ENCODE measurements at places on chromosomes 3 and 15.

GRCh38 chr15:80597076-80597475 is 98.0 kb upstream of the ABHD17C start:
- DNase-seq = no peak

- no peak for DNase-seq
Observed at GRCh38 chr15:31871166-31871886, 159.0 kb upstream of the CHRNA7 start.

DNA sequence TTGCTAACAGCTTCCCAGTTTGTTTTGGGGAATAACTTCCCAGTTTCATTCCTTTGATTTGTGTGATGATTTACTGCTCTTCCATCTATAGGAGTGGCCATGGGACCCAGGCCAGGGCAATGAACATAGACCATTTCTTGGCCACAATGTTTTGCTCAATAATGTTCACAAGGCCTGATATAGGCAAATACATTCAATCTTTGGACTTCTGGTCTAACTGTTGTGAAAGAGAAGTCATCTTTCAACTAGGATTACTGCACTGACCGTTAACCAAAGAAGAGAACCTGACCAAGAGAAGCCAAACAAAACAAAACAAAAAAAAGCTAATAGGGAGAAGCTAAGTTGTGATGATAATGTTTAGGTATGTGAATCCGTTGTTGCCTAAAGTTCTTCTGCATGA is 221.8 kb upstream of the SUCLG2 start:
- DNase-seq = no peak

GRCh38 chr15:38324939-38325647 is 72.5 kb downstream of the SPRED1 start:
- DNase-seq = no peak

DNA sequence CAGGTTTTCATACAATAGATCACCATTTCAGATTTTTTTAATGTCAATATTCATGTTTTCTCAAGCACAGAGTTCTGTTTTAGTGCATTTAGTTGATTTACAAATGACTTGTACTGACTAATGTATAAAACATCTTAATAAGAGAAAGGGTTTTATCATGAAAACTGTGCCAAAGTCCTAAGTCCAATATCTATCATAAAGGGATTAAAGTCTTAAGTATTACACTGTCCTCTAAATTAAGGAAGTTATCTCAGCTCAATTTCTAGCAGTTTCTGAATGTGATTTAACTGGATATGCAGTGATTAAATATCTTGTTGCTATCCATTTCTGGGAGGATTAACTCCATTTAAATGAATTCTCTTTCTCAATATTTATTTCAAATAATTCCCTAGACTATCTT is 381.1 kb upstream of the CNTN4 start:
- DNase-seq = no peak

DNA sequence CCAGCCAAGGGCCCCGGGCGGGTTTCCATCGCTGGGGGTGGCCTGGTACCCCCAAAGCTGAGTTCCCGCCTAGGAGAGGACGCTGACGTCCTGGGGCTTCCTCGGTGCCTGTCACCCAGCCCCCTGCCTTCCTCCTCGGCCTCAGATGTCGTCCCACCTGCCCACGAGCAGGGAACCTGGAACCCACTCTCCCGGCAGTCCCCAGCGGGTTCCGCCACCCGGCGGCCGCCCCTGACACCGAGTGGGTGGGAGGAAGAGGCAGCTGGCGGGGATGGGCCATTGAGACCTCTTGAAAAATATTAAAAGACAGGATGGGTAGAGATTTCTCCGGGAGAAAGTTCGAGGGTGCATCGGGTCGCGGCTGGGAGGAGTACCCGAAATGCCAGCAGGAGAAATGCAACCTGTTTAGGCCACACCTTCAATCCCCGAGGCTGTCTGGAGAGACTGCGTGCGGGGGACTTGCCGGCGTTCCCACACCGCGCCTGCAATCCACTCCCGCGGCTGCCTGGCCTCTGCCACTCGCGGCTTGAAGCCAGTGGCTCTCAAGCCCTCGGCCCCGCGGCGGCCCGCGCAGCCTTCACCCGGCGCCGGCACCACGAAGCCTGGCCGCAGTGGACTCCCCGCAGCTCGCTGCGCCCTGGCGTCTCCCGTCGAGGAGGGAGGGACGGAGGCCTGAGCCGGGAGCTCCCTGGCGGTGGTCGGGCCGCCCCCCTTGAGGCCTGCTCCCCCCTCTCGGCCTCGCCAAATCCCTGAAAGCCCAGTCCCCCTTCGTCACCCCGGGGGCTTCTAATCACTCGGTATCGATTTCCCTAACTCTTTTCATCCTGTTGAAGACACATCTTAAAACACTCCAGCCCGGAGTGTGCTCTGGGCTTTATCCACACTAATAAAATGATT is 8.6 kb upstream of the NR2F2 start:
- no peak for DNase-seq

- DNase-seq = no peak
Observed at GRCh38 chr3:71578054-71578751, 5.3 kb downstream of the FOXP1 start.

DNA sequence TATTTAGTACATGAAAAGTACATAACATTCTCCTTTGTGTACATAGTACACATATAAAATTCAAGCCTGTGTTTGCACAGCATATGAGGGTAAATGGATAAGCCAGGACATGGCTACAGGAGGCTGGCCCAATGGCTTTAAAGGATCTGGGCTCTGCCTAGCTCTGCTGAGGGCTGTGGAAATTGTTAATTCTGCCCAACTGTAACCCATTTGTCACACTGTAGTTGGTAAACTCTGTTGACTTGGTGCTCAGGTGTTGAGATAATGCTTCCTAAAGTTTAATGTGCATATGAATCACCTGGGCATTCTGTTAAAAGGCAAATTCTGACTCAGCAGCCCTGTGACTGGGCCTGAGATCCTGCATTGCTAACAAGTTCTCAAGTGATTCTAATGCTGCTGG is 196.5 kb upstream of the ZPLD1 start:
- no peak for DNase-seq

DNA sequence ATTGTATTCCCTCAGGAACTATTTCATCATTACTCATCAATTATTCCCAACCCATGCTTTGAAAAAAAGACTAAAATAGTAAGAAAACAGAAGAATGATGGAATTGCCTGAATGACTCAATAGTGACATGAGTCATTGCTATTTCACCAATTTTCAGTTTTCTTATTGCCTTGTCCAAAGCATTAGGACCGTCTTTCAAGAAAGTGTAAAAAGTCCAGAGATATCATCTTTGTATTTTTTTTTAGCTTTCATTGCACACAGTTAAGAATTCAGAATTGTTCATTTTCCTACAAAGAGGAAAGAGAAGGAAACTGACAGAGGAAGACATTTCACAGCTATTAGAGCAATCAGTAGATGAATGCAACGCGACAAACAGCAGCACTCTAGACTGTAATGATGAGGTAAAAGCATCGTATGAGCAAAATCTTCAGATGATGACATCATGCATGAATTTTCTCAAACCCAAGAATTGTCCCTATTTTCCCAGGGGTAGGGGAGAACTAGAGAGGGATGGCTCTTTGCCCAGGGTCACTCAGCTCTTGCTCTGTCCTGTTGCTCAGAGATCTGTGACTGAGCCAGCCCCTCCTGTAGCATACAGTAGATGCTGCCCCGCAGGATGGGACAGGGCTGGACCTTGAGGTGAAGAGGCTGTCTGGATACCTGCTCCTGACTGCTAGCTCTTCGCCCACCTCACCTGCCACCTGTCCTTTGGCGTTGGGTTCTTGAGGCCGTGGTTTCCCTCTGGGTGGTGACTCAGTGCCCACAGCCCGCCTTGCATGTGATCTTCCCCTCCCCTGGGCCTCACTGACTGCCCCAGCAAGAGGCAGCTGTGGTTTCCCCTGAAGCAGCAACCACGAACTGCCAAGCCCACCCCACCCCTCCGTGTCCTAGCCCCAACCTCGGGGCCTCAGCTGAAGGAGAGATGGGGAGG is 84.8 kb downstream of the PPCDC start:
- DNase-seq = peak; percentile 83

GRCh38 chr3:185900228-185900627 is 37.6 kb downstream of the TRA2B start:
- DNase-seq = no peak

Measured in stimulated activated naive CD8-positive, alpha-beta T cell treated with anti-CD3 and anti-CD28 coated beads, Interleukin-15, Interleukin-2, amounts not matched to agents 100 U/mL and 50 U/mL, for 24 hours (primary cell).